ENCODE measurements at places on chromosomes 2 and 18.

- no peak for DNase-seq
Measured at GRCh38 chr2:142892715-142893114, 15.3 kb downstream of the KYNU start.

DNA sequence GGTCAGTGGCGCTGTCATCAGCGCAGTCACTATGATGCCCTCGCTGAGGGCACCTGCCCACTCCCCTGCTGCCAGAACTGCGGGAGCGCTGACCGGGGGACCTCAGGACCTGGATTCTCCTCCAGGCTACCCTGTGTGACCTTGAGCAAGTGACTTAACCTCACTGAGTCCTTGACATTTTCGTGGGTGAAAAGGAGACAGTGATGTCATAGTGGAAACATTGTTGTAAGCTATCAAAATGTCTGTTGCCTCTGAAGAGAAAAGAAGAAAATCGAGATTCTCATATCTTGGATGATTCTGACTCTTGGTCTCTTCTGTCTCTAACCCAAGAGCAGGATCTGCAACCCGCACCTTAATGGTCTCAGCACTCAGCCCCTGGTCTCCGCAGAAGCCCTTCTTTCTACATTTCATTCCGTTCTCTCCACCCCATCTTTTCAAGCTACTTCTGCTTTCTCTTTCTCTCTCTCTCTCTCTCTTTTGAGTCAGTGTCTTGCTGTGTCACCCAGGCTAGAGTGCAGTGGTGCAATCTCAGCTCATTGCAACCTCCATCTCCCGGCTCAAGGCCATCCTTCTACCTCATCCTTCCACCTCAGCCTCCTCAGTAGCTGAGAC, 978 bp upstream of the TUBA4A start:
- no peak for DNase-seq

DNA sequence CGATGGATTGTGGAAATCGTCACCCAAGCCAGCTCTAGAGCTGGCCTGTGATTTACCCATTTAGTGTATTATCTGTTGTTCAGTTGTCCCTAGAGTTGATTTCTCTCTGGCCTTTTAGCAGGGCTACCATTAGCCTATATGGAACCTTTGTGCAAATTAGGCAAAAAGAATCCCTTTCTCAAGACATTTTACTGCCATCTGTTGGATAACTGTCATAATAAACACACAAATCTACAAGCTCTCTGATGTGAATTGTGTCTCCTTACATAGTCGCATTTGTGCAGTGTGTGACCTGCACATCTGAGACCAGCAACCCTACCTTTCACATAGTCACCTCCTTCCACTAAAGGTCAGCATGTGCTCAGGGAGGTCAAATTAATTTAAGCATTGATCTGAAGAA, 34.0 kb downstream of the LOXHD1 start:
- no peak for DNase-seq

DNA sequence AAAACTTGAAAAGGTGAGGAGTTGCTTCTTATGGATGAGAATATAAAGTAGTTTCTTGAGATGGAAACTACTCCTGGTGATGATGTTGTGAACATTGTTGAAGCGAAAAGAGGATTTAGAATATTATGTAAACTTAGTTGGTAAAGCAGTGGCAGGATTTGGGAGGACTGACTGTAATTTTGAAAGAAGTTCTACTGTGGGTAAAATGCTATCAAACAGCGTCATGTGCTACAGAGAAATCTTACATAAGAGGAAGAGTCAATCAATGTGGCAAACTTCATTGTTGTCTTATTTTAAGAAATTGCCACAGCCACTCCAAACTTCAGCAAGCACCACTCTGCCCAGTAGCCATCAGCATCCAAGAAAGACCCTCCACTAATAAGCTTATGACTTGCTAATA, 112.9 kb upstream of the ZEB2 start:
- DNase-seq = no peak

DNA sequence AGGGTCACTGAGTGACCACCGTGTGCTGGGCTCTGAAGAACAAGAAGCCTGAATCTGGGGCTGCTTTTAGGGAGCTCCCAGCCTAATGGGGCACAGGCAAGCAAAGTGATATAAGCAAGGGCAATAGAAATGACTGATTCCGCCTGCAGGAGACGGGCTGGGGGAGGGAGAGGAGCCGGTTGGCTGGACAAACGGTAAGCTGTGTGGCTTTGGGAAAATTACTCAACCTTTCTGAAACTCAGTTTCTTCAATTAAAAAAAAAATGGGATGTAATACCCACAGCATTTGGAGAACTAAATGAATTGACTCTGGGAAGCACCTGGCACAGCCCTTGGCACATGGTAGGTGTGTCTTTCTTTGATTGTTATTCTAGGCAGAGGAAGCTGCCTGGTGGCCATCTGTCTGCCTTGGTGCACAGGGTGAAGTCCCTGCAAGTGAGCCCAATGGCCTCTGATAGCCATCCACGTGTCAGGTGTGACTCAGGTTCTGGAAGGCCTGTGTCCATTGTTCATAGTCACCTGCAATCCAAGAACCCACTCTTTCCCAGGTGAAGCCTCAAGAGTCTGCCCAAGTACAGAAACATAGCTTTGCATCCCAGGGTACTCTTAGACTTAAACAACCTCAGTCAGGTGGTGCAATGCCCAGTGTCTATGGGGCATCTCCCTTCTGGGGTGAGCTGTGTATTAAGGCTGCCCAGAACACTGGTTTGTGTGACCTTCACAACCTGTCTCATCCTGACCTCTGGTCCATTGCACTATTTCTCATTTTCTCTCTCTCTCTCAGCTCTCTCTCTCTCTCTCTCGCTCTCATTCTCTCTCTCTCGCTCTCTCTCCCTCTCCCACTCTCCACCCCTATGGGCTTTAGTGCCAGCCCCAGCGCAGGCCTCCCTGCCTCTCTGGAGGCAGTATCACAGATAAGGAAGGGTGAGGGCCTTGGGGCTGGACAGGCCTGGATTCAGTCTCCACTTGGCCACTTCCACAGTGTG, 30.0 kb upstream of the NTSR2 start:
- no peak for DNase-seq

GRCh38 chr2:36857713-36858112, 108.6 kb downstream of the STRN start:
- DNase-seq = no peak
